ENCODE measurements at places on chromosomes 2 and 18. TPM values are rescaled to one million over a fixed set of nuclear protein-coding genes. Genes with fewer than 3 reads are reported as not detected.

The TUBA3E gene
- total RNA-seq = not detected

The MAP4K4 gene
- total RNA-seq = 80.0 TPM

The CCDC150 gene
- 1.4 TPM for total RNA-seq

The AFTPH gene
- total RNA-seq = 23.2 TPM

The DARS1 gene
- 72.8 TPM for total RNA-seq

The INO80B gene
- total RNA-seq = 28.2 TPM

The DSG4 gene
- under 0.01 TPM for total RNA-seq

The ABCG8 gene
- total RNA-seq = not detected

The RGPD3 gene
- total RNA-seq = 0.08 TPM

The EVA1A gene
- 33.5 TPM for total RNA-seq

The AQP12A gene
- total RNA-seq = not detected

The TRABD2A gene
- 0.87 TPM for total RNA-seq
